ENCODE measurements at places on chromosomes 1 and 21.

- peak; percentile 48 for DNase-seq
Measured at GRCh38 chr1:154474802-154475201, 27.2 kb upstream of the TDRD10 start.

DNA sequence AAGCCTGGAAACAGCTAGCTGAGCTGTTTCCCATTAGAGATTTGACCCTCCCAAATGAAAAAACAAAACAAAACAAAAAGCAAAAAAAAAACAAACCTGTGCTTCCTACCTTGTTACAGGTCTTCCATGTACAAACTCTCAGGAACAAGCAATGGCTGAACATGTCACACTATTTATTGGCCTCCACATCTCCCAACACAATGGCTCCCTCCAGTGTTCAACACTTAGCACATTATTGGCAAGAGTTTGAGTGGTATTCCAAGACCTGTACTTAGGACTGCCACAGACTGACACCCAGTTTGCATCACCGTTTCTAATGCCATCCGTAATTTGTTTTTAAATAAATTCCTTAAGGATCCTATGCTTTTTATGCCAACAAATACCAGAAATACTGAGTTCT is 195.0 kb upstream of the OLFM3 start:
- DNase-seq = peak; percentile 73

DNA sequence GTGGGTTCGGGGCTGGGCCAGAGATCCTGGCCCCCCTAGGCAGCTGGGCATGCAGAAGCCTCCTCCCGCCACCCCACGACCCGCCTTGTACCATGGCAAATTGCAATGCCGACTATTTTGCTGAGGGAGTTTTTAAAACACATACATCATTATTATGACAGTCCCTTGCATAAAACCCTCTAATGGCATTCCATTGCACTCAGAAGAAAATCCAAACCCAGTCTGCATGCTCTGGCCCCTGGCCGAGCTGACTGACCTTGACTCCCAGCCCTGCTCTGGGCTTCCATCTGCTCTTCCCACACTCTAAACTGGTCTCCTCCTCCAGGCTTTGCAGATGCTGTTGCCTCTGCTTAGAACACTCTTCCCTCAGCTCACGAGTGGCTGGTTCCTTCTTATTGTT is 28.0 kb downstream of the PADI2 start:
- DNase-seq = no peak

GRCh38 chr1:85225624-85226380 is 25.0 kb upstream of the SYDE2 start:
- DNase-seq = no peak

DNA sequence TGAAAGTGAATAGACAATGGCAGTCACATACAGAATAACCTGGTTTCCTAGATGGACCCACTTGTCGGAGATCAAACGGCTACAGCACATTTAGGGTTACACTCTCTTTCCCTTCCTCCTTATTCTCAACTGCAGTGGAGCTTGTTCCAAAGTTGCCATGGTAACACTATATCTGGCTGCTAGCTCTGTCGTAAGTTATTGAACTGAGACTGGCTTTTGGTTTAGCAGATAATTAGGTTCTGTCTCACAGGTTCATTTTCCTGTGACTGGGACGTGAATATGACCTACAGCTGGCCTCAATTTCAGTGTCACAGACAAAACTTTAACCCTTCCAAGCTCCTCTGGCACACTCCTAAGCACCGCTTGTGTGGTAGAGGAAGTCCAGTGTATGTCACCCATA is 875.8 kb downstream of the USP25 start:
- DNase-seq = no peak

GRCh38 chr1:205458777-205459566 is 3.1 kb upstream of the BLACAT1 start:
- peak; percentile 61 for DNase-seq

DNA sequence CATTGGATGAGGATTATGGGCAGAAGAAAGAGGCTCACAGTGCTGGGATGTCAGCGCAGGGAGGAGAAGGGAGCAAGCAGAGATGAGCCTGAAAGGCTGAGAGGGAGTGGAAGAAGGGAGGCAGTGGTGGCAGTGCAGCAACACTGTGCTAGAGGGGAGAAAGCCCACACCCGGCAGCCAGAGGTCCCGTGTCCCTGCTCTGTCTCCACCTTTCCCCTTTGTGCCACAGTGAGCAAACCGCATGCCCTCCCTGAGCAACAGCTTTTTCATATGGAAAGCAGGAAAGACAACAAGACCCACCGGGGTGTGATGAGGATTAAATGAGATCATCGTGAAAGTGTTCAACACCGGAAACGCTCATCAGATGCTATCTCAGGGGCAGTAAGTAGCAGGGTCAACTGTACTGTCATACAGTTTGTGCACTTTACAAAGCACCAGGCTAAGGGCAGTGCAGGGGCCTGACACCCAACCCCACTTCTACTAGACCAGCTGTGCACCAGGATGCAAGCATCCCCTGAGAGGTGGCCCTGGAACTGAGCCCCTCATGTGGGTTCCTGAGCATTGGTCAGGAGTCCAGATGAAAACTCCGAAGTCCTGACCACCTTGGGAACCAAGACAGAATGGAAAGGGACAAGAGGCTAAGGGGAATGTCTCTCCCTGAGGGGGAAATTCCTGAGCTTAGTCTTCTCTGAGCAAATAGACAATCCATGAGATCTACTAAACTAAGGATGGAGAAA is 9.1 kb downstream of the NHLH1 start:
- DNase-seq = no peak

GRCh38 chr1:154810571-154810970 is 59.5 kb downstream of the KCNN3 start:
- DNase-seq = peak; percentile 13

GRCh38 chr1:230824551-230824918 is 43.8 kb downstream of the C1orf198 start:
- no peak for DNase-seq

DNA sequence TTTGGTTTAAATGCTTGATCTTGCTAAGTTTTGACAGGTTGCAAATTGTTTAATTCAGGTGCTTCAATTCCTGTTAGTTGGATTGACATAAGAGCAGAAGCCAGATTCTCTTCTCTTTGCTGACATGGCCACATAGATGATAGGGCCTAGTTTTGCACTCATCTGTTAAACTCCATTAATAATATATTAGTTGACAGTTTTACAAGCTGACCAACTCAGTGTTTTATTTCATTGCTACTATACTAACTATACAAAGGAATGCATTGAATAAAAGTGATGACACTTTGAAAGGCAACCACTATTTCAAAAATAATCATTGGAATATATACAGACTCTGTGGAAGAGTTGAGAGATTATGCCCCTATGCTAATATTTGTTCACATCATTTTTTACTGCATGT is 255.6 kb upstream of the DPYD start:
- DNase-seq = no peak

GRCh38 chr1:4160181-4160580 is 260.1 kb upstream of the C1orf174 start:
- no peak for DNase-seq

- DNase-seq = no peak
Measured at GRCh38 chr21:36534656-36535055, 54.7 kb upstream of the CLDN14 start.

GRCh38 chr1:77434967-77435366 is 153.1 kb downstream of the AK5 start:
- peak; percentile 86 for DNase-seq

DNA sequence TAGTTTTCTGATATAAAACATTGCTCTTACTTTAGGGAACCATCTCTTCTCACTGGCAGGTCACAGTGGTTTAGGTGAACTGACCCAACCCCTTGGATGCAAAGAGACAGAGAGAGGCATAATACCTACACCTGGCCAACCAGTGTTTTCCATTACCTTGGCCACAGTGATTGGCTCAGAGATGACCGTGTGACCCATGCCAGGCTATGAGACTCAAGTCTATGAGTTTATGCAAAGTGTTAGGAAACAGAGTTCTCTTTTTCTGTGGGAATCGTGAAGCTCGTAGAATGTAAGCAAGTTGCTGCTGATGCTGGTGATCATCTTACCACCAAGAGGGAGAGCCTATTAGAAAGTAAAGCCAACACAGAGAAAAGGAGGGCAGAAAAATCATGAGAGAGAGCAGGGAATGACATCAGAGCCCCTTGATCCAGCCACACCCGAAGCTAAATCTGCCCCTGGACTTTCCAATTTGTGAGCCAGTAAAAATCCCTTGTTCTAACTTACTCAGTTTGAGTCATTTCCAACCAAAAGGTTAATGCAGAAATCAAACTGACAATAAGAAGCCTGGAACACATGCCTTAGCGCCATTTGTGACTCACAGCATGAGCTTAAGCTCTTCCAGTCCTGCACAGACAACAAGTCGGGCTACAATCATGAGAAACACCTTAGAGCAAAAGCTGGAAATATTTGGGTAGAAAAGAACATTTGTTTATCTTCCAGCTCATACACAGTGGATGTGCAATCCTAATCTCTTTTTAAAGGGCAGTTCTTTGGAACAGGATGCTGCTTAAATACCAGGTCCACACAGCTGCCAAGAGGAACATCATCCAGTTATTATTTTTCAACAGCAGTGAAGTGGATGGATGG is 81.3 kb upstream of the KAZN start:
- DNase-seq = no peak

DNA sequence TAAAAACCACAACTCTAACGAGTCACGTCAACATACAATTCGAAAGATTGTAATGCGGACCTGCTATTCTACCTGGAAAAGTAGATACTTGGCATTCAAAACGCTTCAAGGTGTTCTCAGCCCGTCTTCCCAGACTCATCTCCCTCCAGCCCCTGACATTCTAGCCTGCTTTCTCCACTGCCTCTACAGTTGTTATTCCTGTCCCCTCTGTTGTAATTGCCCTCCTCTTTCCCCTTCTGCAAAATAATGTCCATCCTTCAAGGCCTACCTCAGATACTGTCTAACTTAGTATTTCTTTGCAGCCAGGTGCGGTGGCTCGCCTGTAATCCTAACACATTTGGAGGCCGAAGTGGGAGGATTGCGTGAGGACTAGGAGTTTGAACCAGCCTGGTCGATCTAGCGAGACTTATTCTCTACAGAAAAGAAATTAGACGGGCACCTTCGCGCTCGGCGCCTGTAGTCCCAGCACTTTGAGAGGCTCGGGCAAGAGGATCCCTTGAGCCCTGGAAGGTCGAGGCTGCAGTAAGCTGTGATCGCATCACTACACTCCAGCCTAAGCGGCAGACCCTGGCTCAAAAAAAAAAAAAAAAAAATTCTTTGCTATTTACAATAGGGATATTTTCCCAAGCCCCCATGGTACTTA is 756 bp upstream of the RBM34 start:
- peak; percentile 11 for DNase-seq

DNA sequence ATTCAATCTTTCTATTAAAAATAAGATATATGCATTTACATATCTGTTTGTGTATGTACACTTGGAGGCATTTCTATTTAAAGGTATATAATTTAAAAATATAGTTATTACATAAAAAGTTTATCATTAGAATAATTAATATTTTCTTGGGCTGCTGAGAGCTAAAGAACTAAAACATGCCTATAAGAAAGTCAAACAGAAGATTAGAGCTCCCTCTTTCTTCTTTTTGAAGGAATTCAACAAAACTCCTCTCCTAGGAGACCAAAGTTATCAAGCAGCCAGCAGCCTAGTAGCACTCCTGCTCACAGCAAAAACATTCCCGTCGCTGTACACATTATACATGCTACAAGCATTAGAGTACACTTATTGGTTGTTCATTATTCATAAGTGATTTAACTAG is 216.4 kb downstream of the VAV3 start:
- no peak for DNase-seq

DNA sequence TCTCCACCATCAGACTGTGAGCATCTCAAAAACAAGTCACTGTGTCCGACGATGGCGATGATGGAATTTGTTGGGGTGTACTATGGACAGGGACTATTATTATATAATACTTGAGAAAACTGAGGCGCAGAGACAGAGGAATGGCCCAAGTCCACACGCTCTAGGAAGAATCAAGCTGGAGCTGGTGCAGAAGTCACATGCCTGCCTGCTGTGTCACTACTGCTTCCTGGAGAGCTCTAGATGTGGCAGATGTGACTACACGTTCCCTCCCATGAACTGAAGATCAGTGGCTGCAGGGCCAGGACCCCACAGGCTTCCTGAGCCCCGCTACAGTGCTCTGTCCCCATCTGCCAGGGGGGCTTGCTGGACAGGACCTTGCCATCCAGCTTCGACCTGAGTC is 56.9 kb downstream of the TRABD2B start:
- peak; percentile 9 for DNase-seq

DNA sequence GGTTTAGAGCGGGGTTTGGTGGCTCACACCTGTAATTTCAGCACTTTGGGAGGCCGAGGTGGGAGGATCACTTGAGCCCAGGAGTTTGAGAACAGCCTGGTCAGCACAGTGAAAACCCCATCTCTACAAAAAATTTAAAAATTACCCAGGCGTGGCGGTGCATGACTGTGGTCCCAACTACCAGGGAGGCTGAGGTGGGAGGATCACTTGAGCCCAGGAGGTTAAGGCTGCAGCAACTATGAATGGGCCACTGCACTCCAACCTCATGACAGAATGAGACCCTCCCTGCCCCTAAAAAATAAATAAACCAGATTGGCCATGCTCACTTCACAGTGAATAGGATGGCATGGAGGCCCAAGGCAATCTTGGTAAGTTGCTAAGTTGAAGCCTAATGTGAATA is 168.9 kb downstream of the RHOU start:
- DNase-seq = no peak

DNA sequence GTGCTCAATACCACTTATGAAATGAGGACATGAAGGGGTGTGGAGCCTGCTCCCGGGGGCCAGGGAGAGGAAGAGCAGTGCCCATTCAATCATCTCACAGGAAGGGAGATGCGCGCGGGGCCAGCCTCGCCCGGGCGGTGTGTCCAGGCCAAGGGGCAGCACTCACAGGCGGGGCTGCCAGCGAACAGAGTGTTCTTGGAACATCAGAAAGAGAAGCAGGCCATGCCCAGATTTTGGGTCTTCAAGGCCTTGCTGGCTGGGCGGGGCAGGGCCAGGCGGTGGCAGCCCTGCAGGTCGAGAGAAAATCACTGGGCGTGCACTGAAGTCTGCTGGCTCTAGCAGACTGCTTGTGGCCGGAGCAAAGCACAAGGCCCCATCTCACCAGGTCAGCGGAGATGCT is 168.6 kb downstream of the PRDM16 start:
- DNase-seq = no peak

GRCh38 chr1:171645553-171646248 is 6.8 kb downstream of the MYOC start:
- no peak for DNase-seq

- no peak for DNase-seq
Measured at GRCh38 chr1:8239306-8240023, 78.4 kb upstream of the SLC45A1 start.

GRCh38 chr1:26434161-26434752 is 2.1 kb downstream of the DHDDS start:
- DNase-seq = no peak

DNA sequence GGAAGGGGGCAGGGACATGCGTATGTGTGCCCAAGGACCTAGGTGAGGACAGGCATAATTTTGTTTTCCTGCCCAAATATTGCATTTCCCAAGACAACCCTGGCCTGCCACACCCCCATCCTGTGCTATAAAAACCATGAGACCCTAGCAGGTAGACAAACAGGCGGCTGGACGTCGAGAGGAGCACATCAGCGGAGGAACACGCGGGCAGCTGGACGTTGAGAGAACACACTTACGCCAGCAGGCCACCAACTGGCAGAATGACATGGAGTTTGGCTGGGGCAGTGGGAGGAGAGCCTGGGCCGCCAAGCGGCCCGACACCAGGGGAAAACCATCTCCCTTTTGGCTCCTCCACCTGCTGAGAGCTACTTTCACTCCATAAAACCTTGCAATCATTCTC is 3.0 kb upstream of the FGGY start:
- no peak for DNase-seq

Data from common myeloid progenitor, CD34-positive (primary cell).